ENCODE measurements at places on chromosomes 2 and 18.

DNA sequence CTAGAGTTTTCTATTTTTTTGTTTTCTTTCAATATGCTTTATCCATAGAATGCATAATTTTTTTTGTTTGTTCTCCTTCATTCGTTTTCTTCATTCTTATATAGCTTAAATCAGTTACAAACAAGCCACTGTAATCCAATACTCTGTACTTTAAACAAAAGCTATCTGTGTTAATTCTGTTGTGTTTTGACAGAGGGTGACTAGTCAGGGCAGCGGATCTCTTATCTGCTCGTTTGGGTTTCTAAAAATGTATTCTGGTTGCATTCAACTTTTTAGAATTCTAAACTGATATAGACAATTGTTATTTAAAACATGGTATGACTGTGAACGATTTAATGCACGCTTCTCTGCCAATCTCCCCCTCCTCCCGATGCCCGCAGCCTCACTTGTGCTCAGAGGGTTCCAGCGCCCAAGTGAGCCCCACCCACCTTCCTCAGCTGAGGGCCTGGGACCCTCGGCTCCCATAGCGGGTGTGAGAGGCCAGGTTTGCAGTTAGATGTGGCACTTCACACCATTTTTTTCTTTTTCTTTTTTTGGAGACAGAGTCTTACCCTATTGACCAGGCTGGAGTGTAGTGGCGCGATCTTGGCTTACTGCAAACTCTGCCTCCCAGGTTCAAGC lies 44.1 kb downstream of the NCK2 start:
- DNase-seq: no peak

GRCh38 chr2:119517433-119517832 lies 6.8 kb downstream of the SCTR start:
- DNase-seq: no peak

DNA sequence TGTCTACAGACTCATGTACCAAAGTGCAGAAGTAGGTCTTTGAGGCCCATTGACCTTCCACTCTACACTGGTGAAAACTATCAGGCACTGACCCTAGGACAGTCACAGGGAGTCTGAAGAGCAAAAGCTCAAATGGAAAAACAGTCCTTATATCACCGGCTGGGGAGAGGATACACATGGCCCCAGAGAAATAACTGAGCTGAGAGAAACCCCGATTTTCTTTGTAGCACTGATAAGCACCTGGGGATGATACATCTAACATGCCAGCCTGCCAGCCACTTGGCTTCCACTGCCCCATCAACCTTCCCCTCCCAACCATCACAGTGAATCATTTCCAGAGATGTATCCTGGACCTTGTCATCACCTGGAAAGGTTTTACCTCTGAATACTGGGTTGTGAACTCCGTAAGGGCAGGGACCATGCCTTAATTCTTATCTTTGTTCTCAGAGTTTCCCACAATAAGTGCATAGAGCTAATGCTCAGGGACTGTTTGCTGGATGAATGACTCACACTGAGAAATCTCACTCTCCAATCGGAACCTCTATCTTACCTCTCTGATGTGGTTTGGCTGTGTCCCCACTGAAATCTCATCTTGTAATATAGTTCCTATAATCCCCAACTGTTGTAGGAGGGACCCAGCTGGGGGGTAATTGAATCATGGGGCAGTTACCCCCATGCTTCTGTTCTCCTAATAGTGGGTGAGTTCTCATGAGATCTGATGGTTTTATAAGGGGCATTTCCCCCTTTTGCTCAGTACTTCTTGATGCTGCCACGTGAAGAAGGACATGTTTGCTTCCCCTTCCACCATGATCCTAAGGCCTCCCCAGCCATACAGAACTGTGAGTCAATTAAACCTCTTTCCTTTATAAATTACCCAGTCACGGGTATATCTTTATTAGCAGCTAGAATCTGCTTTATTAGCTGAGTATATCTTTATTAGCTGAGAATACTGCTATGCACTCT lies 37.1 kb downstream of the EVA1A start:
- no peak for DNase-seq

- DNase-seq: no peak
Measured at GRCh38 chr2:188416367-188416766, 124.7 kb downstream of the GULP1 start.

DNA sequence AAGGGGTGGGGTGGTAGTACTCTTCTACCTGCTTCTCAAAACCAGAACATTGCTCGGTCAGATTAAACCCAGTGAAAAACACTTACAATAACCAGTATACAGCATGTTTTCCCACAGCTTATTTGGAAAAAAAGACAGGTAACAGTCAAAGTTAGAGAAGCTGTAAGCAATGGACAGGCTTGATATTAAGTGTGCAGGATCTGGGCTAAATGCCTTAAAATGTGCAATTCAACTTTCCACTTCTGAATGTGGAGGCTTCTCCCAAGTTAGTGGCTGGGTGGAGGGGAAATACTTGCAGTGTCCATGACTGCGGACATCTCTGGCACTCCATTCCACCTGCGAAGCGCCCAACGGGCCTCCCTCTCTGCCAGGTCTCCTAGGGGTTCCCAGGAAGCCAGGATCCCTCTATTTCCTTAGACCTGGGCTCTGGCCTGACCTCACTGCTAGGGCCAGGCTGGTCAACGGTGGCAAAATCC lies 5.3 kb downstream of the ZEB2 start:
- DNase-seq: no peak

- DNase-seq: no peak
Measured at GRCh38 chr2:84970868-84971509, at the start of gene KCMF1. KCMF1 (plus strand) TSS chr2:84971161; CDS start chr2:84971452, 291 bp downstream.

DNA sequence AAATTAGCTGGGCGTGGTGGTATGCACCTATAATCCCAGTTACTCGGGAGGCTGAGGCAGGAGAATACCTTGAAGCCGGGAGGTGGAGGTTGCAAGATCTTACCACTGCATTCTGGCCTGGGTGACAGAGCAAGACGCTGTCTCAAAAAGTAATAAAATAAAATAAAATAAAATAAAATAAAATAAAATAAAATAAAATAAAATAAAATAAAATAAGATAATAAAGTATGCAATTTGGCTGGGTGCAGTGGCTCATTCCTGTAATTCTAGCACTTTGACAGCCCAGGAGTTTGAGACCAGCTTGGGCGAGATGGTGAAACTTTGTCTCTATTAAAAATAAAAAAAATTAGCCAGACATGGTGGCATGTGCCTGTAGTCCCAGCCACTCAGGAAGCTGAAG lies 85.6 kb upstream of the XPO1 start:
- DNase-seq: no peak

DNA sequence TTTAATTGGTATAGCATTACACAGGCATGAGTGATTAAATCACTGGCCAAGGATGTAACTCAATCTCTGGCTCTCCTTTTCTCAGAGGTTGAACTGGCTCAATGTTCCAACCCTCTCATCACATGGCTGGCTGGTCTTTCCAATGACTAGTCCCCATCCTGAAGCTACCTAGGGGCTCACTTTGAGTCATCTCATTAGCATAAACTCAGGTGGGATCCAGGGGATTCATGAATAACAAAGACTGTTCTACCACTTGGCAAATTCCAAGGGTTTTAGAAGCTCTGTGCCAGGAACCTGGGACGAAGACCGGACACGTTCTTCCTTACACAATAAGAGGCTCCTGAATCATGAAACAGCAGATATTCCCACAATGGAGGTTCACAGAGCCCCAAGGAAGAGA lies 145.0 kb upstream of the SPATS2L start:
- no peak for DNase-seq

Data from esophagus squamous epithelium (tissue), 5 donors.